ENCODE measurements at places on chromosomes 2 and 18. TPM values are rescaled to one million over a fixed set of nuclear protein-coding genes. Genes with fewer than 3 reads are reported as not detected.

The MYCN gene
- total RNA-seq, result 2.3 TPM

The PTPRN gene
- not detected for total RNA-seq

The PXDN gene
- total RNA-seq, result not detected

The CTIF gene
- total RNA-seq, result 11.2 TPM

The TMEM17 gene
- total RNA-seq, result not detected

DNA sequence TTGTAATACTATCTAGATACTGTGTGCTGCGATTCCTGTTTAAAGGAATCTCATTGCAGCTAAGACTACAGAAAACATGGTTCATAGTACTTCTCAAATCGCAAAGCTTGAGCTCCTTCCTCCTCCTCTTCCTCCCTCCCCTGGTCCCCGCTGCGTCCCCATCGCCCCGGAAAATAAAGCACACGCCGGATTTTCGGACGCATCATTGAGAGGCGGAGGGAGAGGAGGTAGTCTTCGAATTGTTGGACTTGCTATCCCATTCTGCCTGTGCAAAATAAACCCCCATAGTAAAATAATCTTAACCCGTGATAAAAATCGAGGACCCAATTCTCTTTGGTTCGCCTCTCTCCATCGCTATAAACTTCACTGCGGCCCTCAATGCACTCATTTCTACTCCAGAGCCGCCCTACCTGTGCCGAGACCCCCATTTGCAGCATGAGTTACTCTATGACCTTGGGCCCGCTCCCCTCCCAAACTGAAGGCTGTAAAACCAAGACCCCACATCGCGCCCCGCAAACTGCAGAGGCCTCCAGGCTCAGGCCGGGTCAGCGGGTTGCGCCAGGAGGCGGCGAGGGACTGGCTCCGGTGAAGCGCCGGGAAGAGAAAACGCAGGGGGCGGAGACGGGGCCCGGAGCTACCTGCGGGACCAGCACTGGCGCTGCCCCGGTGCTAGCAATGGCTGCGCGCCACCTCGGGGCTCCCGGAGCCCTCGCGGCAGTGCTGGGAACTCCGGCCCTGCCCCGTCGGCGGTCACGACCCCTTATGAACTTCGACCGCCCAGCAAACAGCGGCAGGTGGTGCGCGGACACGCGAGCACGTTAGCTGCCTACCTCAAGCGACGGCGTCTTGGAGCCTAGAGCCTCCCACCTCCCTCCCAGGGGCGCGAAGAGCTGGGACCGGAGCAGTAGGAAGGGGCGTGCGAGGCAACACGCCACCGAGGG lies 649 bp downstream of the ESCO1 start:
- H3K4me3 ChIP-seq, result peak overlapping the region; percentile 99
- peaks cover 24% of the 10 kb centered on the region for H3K4me1 ChIP-seq
- peaks cover 8% of the 10 kb centered on the region for H3K36me3 ChIP-seq
- no peaks in the 10 kb centered on the region for H3K27me3 ChIP-seq

DNA sequence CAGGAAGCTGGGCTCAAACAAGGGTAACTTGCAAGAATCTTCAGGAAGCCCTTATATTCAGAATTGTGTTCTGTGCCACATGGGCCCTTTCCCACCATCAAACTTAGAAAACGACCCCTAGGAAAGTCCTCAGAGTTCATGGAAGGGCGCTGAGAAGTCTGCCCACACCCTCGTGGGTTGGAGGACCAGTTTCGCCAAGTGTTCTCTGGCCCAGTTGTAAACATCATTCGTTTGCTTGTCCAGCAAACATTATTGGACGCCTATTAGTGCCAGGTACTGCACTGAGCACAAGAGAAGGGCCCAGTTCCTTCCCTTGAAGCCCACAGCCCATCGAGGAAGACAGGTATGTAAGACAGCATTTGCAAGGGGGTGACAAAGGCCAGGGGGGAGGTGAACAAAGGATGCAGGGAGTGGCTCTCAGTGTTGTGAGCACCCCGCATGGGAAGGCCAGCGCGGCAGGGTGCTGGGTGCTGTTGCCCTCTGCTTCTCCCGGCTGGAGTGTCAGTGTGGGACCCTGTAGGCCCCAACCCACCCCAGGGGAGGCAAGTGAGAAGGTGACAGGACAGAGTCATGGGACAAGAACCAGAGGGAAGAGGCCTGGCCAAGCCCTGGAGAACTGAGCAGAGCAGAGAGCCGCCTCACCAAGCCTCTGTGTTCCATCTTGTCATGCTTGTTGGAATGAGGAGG lies 60.2 kb upstream of the ALPP start:
- H3K4me3 ChIP-seq, result no peak overlapping the region
- no peaks in the 10 kb centered on the region for H3K27me3 ChIP-seq
- H3K36me3 ChIP-seq, result no peaks in the 10 kb centered on the region
- DNase-seq, result no peak

- H3K27me3 ChIP-seq, result no peaks in the 10 kb centered on the region
- no peak for DNase-seq
- no peaks in the 10 kb centered on the region for H3K4me1 ChIP-seq
- H3K27ac ChIP-seq, result no peak overlapping the region
These were observed 91.4 kb downstream of the ESCO1 start for GRCh38 chr18:21509062-21509461.

DNA sequence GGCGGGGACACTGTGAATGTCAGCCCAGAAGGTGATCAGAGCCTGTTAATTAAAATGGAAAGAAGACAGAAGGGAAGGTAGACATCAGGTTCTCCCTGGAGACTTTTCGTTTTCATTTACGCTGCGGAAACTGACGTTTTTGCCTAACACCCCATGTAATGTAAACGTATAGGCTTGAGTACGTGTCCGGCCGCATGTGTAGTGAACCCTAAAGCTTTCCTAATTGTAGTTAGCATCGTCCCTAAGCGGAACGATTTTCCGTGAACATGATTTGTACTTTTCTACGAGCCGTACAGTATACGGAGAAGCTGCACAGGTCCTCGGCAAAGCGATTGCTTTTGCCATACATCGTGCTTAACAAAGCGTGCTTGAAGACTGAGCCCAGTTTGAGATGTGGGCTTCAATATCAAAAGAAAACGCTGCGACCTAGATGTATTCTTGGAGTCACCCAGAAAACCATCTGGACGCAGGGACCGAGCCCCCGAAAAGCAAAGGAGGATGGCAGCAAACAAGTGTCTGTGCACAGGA lies 284 bp downstream of the TIMM21 start:
- H3K4me3 ChIP-seq, result peak overlapping the region; percentile 82
- H3K36me3 ChIP-seq, result no peaks in the 10 kb centered on the region
- no peak for DNase-seq
- peaks cover 25% of the 10 kb centered on the region for H3K4me1 ChIP-seq
- H3K27ac ChIP-seq, result peak overlapping the region; percentile 92

GRCh38 chr2:108947271-108947907 lies 41.6 kb downstream of the EDAR start:
- no peaks in the 10 kb centered on the region for H3K36me3 ChIP-seq
- no peaks in the 10 kb centered on the region for H3K27me3 ChIP-seq
- H3K4me1 ChIP-seq, result no peaks in the 10 kb centered on the region
- no peak overlapping the region for H3K27ac ChIP-seq
- no peak for DNase-seq

DNA sequence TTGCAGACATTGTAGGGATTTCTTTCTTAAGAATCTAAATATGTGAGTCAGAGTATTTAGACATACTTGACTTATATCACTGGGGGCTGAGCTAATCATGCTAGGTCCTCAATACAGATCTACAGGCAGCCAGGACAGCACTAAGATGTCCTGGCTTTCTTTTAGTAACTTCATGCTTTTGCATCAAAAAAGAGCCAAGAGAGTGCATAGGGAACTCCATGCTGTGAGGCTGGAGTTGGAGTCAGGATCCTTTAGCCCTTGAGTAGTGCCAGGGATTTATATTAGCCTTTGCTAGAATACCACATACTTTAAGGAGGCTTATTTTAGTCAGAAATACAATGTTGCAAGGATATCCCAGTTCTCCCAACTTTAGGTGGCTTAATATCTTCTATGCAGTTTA lies 289.7 kb downstream of the CCDC85A start:
- no peaks in the 10 kb centered on the region for H3K36me3 ChIP-seq
- H3K27ac ChIP-seq, result no peak overlapping the region
- H3K27me3 ChIP-seq, result no peaks in the 10 kb centered on the region
- H3K4me3 ChIP-seq, result no peak overlapping the region

DNA sequence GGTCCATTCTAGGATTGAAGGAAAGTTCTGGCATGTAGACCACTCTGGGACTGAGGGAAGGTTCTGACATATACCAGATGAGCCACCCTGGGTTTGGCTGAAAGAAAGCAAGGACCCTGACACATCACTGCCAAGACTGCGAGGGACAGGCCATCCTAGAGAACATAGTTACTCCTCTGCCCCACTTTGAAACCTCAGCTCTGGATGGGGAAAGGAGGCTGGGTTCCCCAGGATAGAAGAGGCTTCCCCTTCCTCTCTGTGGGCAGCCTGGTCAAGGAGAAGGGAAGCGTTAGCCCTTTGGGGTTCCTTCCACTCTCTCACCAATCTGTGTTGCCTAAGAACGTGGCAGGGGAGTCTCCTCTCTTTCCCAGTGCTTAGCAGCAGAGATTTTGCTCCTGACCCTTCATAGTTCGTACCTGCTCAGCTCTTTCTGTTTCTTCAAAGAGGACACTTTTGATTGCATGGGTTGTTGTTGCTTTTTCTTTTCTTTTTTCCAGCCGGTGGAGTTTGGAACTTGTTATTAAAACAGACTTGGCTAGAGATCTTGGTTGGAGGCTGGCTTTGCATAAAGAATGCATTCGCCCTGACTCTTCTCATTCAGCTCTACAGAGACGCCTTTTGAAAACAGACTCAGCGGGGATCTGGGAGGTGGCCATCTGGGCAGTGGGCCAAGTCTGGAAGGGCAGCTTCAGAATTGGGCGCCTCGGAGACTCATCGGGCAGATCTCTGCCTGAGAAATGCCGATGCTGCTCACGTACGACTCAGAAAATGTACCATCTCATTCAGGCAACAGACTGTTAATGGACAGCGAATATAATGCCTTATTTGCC lies 166.1 kb downstream of the CLIP4 start:
- DNase-seq, result no peak
- H3K4me3 ChIP-seq, result no peak overlapping the region
- H3K27me3 ChIP-seq, result no peaks in the 10 kb centered on the region

- H3K27me3 ChIP-seq, result no peaks in the 10 kb centered on the region
- no peaks in the 10 kb centered on the region for H3K4me1 ChIP-seq
- no peaks in the 10 kb centered on the region for H3K36me3 ChIP-seq
- no peak overlapping the region for H3K27ac ChIP-seq
- DNase-seq, result no peak
These were observed 276.3 kb upstream of the TCF4 start for GRCh38 chr18:55864281-55864680.

DNA sequence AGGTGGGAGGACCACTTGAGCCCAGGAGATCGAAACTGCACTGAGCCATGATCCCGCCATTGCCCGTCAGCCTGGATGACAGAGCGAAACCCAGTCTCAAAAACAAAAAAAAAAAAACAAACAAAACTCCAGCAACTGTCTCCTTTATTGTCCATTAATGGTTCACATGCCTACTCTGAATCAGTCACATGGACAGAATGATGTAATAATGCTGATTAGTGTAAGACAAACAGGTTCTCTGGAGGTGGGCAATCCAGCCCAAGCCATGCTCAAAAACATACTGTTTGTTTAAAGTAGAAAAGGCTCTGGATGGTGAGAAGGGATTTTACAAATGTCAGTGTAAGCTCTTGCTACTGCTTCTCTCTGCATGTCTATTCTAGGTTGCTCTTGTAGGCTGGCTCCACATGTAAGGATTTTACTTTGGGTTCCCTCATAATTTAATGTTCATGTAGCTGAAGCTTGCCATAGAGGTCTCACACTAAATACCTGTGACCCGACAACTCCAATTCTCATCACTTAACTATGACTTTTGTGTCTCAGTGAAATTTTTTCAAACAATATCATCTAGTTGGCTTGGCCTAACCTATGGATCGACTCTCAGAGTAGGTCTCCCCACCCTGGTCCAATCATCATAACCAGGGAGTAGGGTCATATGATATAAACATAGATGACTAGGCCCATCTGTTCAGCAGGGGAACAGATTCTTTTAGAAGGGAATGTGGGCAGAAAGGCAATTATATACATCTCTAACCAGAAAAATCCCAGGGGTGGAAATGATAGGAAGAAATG lies 83.9 kb upstream of the SLC39A10 start:
- H3K4me3 ChIP-seq, result no peak overlapping the region
- no peak overlapping the region for H3K27ac ChIP-seq
- H3K27me3 ChIP-seq, result no peaks in the 10 kb centered on the region
- peaks cover 52% of the 10 kb centered on the region for H3K4me1 ChIP-seq
- no peak for DNase-seq
- no peaks in the 10 kb centered on the region for H3K36me3 ChIP-seq

GRCh38 chr2:188322569-188323551 lies 31.2 kb downstream of the GULP1 start:
- H3K4me1 ChIP-seq, result no peaks in the 10 kb centered on the region
- DNase-seq, result no peak
- H3K36me3 ChIP-seq, result no peaks in the 10 kb centered on the region
- H3K27ac ChIP-seq, result no peak overlapping the region
- no peak overlapping the region for H3K4me3 ChIP-seq

GRCh38 chr2:202290316-202290715 lies 24.8 kb downstream of the NOP58 start:
- H3K36me3 ChIP-seq, result peaks cover 31% of the 10 kb centered on the region
- DNase-seq, result no peak
- no peak overlapping the region for H3K27ac ChIP-seq
- no peaks in the 10 kb centered on the region for H3K4me1 ChIP-seq
- no peaks in the 10 kb centered on the region for H3K27me3 ChIP-seq
- no peak overlapping the region for H3K4me3 ChIP-seq

DNA sequence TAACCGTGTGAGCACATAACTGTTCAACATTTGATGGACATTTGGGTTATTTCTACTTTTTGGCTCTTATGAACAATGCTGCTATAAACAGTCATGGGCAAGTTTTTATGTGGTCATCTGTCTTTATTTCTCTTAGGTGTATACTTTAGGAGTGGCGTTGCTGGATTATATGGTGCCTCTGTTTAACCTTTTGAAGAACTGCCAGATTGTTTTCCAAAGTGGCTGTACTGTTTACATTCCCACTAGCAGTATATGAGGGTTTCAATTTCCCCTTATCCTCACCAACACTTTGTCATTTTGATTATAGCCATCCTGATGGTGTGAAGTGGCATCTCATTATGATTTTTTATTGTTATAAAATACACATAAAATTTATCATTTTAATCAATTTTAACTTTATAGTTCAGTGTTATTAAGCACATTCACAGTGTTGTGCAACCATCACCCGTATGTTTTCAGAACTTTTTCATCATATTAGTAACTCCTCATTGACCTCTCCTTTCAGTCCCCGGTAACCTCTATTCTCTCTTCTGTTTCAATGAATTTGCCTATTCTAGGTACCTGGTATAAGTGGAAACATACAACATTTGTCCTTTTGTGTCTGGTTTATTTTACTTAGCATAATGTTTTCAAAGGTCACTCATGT lies 55.4 kb downstream of the EML4 start:
- DNase-seq, result no peak
- no peak overlapping the region for H3K4me3 ChIP-seq
- H3K27me3 ChIP-seq, result no peaks in the 10 kb centered on the region
- no peaks in the 10 kb centered on the region for H3K36me3 ChIP-seq
- H3K4me1 ChIP-seq, result peaks cover 5% of the 10 kb centered on the region

GRCh38 chr2:96147593-96148201 lies 2.5 kb upstream of the DUSP2 start:
- peak overlapping the region; percentile 39 for H3K4me3 ChIP-seq
- H3K27me3 ChIP-seq, result no peaks in the 10 kb centered on the region
- H3K4me1 ChIP-seq, result peaks cover 53% of the 10 kb centered on the region
- H3K36me3 ChIP-seq, result no peaks in the 10 kb centered on the region
- no peak for DNase-seq

GRCh38 chr2:171671867-171672266 lies 15.4 kb upstream of the DYNC1I2 start:
- no peaks in the 10 kb centered on the region for H3K27me3 ChIP-seq
- no peak overlapping the region for H3K27ac ChIP-seq

Data from naive thymus-derived CD4-positive, alpha-beta T cell (primary cell).